ENCODE measurements at places on chromosomes 7 and 10.

- DNase-seq = no peak
Measured at GRCh38 chr7:140681766-140682165, 9.0 kb downstream of the ADCK2 start.

- DNase-seq = no peak
Measured at GRCh38 chr7:111682588-111683340, 120.5 kb upstream of the IMMP2L start.

GRCh38 chr7:4805984-4806300 lies 30.5 kb downstream of the AP5Z1 start:
- DNase-seq = no peak

- no peak for DNase-seq
Measured at GRCh38 chr10:34139559-34139958, 675.5 kb downstream of the PARD3 start.

GRCh38 chr10:17787087-17787961 lies 21.8 kb upstream of the MRC1 start:
- DNase-seq = no peak

- peak; percentile 27 for DNase-seq
Measured at GRCh38 chr7:150931199-150931869, 46.8 kb downstream of the KCNH2 start.

- no peak for DNase-seq
Measured at GRCh38 chr7:18770154-18770811, 274.7 kb downstream of the HDAC9 start.

- DNase-seq = peak; percentile 82
Measured at GRCh38 chr10:63206997-63207811, 74.1 kb downstream of the NRBF2 start.

- no peak for DNase-seq
Measured at GRCh38 chr10:35523670-35524225, 81.4 kb upstream of the GJD4 start.

GRCh38 chr10:74275755-74276290 lies 124.8 kb downstream of the ADK start:
- DNase-seq = no peak

DNA sequence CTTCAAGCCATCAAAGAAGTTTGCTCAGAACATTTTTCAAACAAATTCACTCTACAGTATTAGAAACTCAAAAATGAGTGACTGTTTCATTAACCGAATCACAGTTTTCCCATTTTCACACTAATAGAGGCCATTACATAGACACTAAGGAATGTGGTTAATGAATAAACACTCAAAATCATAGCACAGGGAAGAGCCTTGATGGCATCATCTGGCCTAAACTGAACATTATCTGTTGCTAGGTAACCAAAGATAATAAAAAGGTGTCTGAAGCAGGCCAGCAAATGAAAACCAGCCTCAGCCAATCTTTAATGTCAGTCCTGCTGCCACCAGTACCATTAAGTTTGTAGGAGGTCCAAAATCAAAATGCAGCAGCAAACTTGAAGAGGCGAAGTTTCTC lies 492.4 kb upstream of the STEAP1 start:
- no peak for DNase-seq
